Neural crest cell (in vitro differentiated cells): ENCODE measurements at places on chromosomes 5 and 9. TPM values are rescaled to one million over a fixed set of nuclear protein-coding genes. Genes with fewer than 3 reads are reported as not detected.

ANKRD18A gene
- total RNA-seq: 4.8 and 7.6 TPM in 2 replicates

SPINK6 gene
- not detected in 2 replicates for total RNA-seq

C1QTNF2 gene
- total RNA-seq: 0.42 and 0.43 TPM in 2 replicates

CYLC2 gene
- total RNA-seq: not detected in 2 replicates

MRPL36 gene
- 50.8 and 53.2 TPM in 2 replicates for total RNA-seq

PRUNE2 gene
- total RNA-seq: 4.3 and 5.4 TPM in 2 replicates

THBS4 gene
- total RNA-seq: 6.9 and 10.0 TPM in 2 replicates

SLC36A2 gene
- total RNA-seq: not detected in 2 replicates

GRCh38 chr5:159422361-159422760 lies 92.1 kb upstream of the IL12B start:
- peaks cover under 1% of the 10 kb centered on the region for H3K27me3 ChIP-seq
- H3K4me3 ChIP-seq: no peak overlapping the region
- no peak for DNase-seq
- H3K36me3 ChIP-seq: no peaks in the 10 kb centered on the region
- no peaks in the 10 kb centered on the region for H3K4me1 ChIP-seq

- H3K27ac ChIP-seq: no peak overlapping the region
- no peaks in the 10 kb centered on the region for H3K27me3 ChIP-seq
- no peaks in the 10 kb centered on the region for H3K36me3 ChIP-seq
- H3K4me1 ChIP-seq: no peaks in the 10 kb centered on the region
These were observed 461.9 kb upstream of the NUDT12 start for GRCh38 chr5:104024538-104024937.

GRCh38 chr5:168920019-168920810 lies 341.0 kb upstream of the PANK3 start:
- H3K27me3 ChIP-seq: peaks cover 52% of the 10 kb centered on the region
- no peak for DNase-seq
- no peaks in the 10 kb centered on the region for H3K36me3 ChIP-seq
- H3K4me3 ChIP-seq: no peak overlapping the region
- H3K4me1 ChIP-seq: peaks cover 15% of the 10 kb centered on the region
- H3K27ac ChIP-seq: no peak overlapping the region

DNA sequence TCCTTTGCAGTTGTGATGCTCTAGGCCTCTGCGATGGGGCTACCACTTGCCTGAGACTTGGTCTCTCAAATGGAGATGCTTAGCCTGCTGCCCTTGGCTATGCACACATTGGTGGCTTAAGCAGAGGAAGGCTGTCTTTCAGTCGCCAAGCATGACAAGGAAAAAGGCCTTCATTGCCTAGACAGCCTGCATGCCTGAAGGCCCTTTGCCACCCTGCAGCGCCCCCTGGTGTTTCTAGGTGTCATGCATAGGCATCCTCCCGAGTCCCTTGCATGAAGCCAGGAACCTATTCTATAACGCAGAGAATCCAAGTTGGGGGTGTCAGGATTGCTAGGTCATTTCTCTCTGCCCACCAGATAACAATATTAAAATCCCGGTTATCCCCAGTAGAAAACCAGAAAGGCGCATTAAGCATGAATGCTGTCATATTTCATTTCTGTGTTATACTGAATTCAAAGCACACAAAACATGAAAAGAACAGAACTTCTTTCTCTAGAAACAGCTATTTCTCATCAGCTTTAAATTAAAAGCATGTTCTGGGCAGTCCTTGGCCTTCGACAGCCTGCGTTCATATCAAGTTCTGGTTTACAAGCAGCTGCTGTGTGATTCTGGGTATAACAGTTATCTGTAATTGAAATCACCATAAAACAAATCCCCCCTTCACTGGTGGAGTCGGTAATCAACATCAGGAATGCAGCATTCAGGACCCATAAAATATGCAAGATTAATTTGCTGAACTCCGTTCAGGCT lies 59.7 kb upstream of the TRPC7 start:
- no peak overlapping the region for H3K4me3 ChIP-seq
- H3K4me1 ChIP-seq: peaks cover 8% of the 10 kb centered on the region
- peaks cover 33% of the 10 kb centered on the region for H3K27me3 ChIP-seq
- DNase-seq: peak; percentile 94
- no peaks in the 10 kb centered on the region for H3K36me3 ChIP-seq

DNA sequence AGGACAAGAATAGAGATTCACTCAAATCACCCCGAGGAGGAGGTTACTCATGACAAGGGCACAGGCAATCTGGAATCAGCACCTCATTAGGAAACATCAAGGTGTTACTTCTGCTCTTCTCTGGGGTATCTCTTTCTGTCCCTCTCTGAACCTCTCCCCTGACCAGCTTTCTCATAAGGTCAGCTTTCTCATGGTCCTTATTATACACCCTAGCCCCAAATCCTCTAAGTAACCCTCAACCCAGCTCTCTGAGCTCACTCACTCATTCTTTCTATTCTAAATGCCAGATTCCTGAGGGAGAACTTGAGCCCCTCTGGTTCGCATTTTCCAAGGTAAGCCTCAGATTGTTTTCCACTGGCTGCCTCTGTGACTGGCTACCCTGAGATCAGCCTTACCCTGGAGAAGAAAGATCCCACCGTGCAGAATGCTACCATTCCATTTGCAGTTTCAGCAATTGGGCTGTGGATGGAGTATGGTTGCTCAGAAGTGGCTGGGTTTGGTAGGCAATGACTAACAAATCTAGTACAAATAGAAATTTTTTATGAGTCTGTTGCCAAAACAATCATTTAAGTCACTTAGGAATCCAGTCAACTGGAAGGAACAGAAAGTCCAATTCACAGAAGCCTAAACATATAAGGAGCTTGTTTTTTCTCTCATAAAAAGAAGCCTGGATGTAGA lies 9.0 kb upstream of the TIMD4 start:
- DNase-seq: no peak
- no peaks in the 10 kb centered on the region for H3K4me1 ChIP-seq
- H3K36me3 ChIP-seq: no peaks in the 10 kb centered on the region
- no peak overlapping the region for H3K4me3 ChIP-seq

DNA sequence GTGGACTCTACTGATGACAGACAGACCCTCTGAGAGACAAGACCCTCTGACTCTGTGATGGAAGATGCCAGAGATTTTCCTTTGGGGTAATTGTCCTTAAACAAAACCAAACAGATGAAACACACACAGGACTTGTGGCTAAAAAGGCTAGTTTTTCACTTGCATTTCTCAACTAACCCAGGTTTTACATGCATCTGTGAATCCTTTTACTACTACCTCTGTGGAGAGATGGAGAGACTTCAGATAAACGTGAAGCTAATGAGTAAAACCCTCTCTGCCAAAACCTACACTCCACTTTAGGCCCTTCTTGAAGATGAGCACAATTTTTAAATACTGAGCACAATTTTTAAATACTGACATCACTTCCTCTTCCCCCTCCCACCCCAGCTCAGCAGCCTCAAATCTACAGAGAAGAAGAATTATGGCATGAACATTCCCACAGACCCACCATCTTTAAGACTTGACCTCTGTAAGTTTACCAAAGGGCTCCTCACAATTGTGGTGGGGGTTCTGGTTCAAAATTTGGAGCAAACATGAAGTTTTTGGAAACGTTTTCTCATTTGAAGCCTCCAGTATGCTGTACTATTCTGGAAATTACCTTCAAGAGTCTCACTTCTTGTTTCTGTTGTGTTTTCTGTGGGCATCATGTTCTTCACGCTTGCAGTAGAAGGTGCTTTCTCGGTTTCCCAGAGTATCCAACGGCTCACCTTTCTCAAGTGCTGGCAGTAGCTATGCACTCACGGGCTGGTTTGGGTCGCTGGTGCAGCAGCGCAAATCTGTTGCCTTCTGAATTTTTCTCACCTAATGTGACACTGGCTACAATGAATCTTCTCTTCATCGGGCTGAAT lies 42.7 kb downstream of the ACER2 start:
- H3K36me3 ChIP-seq: no peaks in the 10 kb centered on the region
- H3K4me3 ChIP-seq: no peak overlapping the region
- no peaks in the 10 kb centered on the region for H3K4me1 ChIP-seq
- DNase-seq: no peak
- H3K27me3 ChIP-seq: no peaks in the 10 kb centered on the region

GRCh38 chr5:179272326-179273072 lies 72.8 kb downstream of the ADAMTS2 start:
- peaks cover 32% of the 10 kb centered on the region for H3K4me1 ChIP-seq
- no peaks in the 10 kb centered on the region for H3K36me3 ChIP-seq
- no peaks in the 10 kb centered on the region for H3K27me3 ChIP-seq
- no peak overlapping the region for H3K4me3 ChIP-seq
- H3K27ac ChIP-seq: no peak overlapping the region
- DNase-seq: no peak

- H3K27me3 ChIP-seq: peaks cover 7% of the 10 kb centered on the region
- no peak for DNase-seq
- H3K4me3 ChIP-seq: no peak overlapping the region
- no peak overlapping the region for H3K27ac ChIP-seq
- H3K36me3 ChIP-seq: no peaks in the 10 kb centered on the region
These were observed 5.2 kb downstream of the HAPLN1 start for GRCh38 chr5:83715236-83716065.

GRCh38 chr5:103021314-103021713 lies 98.6 kb downstream of the GIN1 start:
- DNase-seq: no peak
- no peak overlapping the region for H3K27ac ChIP-seq
- peaks cover 4% of the 10 kb centered on the region for H3K4me1 ChIP-seq
- no peak overlapping the region for H3K4me3 ChIP-seq
- H3K36me3 ChIP-seq: peaks cover 2% of the 10 kb centered on the region

GRCh38 chr5:176803068-176803942 lies 7.1 kb upstream of the UNC5A start:
- no peaks in the 10 kb centered on the region for H3K36me3 ChIP-seq
- H3K27me3 ChIP-seq: peaks cover 56% of the 10 kb centered on the region
- H3K27ac ChIP-seq: no peak overlapping the region
- H3K4me1 ChIP-seq: no peaks in the 10 kb centered on the region

DNA sequence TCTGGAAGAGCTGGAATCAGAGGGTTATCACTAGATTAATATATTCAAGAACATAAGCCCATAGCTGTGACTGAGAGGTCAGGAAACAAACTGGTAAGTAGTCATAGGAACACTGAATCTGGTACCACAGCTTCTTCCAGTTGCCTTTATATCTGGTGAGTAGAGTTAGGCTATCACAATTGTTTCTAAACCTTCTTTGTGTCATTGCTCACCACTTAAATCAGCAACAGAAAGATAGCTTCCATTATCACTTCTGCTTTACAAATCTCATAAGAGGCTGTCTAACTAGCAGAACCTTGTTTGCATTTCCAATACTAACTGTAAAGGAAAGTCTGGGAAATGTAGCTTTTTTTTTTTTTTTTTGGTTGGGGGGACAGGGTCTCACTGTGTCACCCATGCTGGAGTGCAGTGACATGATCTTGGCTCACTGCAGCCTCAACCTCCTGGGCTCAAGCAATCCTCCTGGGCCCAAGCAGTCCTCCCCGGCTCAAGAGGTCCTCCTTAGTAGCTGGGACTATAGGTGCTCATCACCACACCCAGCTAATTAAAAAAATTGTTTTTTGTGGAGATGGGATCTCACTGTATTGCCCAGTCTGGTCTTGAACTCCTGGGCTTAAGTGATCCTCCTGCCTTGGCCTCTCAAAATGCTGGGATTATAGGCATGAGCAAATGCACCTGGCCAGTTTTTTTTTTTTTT lies 22.0 kb downstream of the CDC42SE2 start:
- H3K27me3 ChIP-seq: no peaks in the 10 kb centered on the region
- no peak overlapping the region for H3K27ac ChIP-seq
- peaks cover 2% of the 10 kb centered on the region for H3K36me3 ChIP-seq
- no peak for DNase-seq
- peaks cover 18% of the 10 kb centered on the region for H3K4me1 ChIP-seq

DNA sequence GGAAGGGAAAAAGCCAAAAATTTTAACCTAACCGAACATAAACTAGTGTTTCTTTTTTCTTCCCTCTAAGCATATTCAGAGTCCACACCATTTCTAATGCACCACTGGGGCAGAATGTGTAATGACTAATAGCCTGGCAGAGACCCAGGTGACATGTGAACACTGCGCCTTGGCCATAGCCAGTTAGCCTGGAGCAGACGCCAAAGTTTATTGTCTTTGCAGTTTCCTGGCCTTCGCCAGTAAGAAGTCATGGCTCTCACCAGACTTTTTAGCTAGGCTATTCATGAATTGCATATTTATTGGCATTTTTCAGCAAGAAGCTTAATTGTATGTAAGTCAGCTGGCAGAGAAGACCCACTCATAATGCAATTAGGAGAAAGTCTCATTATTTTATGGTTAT lies 182.8 kb upstream of the SLC27A6 start:
- H3K4me3 ChIP-seq: no peak overlapping the region
- H3K4me1 ChIP-seq: peaks cover 14% of the 10 kb centered on the region
- no peaks in the 10 kb centered on the region for H3K36me3 ChIP-seq

- H3K36me3 ChIP-seq: no peaks in the 10 kb centered on the region
- no peak overlapping the region for H3K4me3 ChIP-seq
- no peaks in the 10 kb centered on the region for H3K27me3 ChIP-seq
- no peak for DNase-seq
- peaks cover 3% of the 10 kb centered on the region for H3K4me1 ChIP-seq
- H3K27ac ChIP-seq: no peak overlapping the region
These were observed 121.7 kb downstream of the ACTBL2 start for GRCh38 chr5:57360871-57361270.

GRCh38 chr5:68884144-68884754 lies 209.6 kb upstream of the SLC30A5 start:
- no peak overlapping the region for H3K4me3 ChIP-seq
- H3K4me1 ChIP-seq: peaks cover 25% of the 10 kb centered on the region
- no peak for DNase-seq

DNA sequence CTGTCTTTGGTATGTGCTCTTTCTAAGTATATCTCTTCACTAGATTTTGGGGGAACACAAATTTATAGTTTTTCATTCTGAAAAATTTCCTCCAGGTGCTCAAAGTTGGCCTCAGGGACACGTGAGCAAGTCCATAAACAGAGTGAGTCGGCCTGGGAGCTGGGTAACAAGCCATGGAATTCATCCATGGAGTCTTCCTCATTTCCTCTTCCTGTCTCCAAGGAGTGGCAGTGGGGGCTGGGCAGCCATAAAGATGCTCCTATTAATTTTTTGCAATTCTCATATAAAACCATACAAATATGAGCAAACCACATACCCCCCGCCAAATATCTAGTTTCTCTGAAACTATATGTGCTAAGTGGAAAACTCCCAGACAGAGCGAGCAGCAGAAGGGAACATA lies 136.6 kb upstream of the OTULINL start:
- peak overlapping the region; percentile 64 for H3K27ac ChIP-seq
- no peaks in the 10 kb centered on the region for H3K27me3 ChIP-seq
- DNase-seq: no peak
- H3K4me3 ChIP-seq: peak overlapping the region; percentile 16
- H3K4me1 ChIP-seq: peaks cover 90% of the 10 kb centered on the region
- H3K36me3 ChIP-seq: no peaks in the 10 kb centered on the region
